MV-4-11 (cell line): ENCODE measurements at places on chromosomes 1 and 21.

DNA sequence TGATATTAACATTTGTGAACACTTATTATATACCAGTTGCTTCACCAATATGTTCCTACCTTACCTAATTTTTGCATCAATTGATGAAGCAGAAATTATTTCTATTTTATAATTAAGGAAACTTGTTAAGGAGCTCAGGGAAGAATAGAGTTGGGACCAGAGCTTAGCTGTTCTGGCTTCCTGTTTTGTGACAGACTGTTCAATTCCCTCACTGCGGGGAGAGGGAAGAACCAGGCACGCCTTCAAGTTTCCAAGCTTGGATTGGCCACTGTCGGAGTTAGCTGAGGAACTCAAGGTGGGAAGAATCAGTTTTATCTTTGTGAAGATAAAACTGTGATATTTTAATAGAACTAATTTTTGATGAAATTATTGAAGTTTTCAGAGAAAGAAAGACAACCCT is 142.3 kb upstream of the LMO4 start:
- DNase-seq = no peak

- DNase-seq = no peak
Observed at GRCh38 chr1:80305466-80305865, 1298.9 kb upstream of the ADGRL4 start.

GRCh38 chr1:14363707-14364413 is 234.6 kb upstream of the KAZN start:
- DNase-seq = no peak

GRCh38 chr1:229759037-229759435 is 133.0 kb downstream of the URB2 start:
- DNase-seq = no peak

- no peak for DNase-seq
Observed at GRCh38 chr1:51410568-51411460, 80.5 kb upstream of the TTC39A start.

DNA sequence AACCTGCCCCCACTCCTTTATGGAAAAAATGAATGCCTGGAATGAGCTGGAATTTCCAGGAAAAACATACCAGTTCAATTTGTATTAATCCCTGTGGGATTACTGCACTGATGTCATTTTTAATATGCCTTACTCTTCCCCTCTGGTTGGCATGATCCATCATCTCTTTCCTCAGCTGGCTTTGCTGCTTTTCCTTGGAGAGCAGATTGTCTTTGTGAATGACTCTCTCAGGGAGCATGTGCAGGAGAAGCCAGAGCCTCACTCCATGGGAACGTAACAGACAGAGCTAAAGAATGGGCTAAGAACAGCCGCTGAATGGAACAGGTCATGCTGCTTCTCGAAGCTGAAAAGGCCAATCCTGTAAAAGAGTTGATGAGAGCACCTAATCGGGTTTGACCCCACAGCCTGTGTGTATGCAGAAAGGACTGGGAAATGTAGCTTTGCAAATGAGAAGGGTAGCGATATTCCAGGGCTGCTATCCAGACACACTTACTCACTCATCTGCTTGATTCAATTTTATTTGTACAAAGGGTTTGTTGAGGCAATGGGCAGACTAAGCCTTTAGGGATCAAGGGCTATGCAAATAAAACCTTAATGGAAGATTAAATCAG is 20.7 kb downstream of the PHC2 start:
- no peak for DNase-seq

DNA sequence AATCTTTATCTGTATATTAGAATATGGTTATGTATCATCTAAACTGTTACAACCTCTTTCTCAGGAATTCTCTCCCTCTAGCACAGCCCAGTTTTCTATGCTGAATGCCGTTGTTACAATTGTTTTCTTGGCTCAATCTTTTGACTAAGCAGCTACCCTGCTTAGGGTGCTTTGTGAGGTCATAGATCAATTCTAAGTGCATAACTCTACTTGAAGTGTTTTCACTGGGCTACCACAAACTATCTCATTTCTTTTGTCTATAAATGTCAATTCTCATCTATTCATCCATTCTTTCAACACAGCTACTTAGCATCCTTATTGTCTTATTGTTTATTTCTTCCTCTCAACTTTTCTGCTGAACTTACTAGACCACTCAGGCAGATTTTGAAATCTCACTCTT is 77.1 kb downstream of the CEP350 start:
- no peak for DNase-seq

GRCh38 chr1:155396874-155397476 is 76.3 kb downstream of the RUSC1 start:
- no peak for DNase-seq

- no peak for DNase-seq
Observed at GRCh38 chr1:61922950-61923480, 180.7 kb downstream of the PATJ start.

- no peak for DNase-seq
Observed at GRCh38 chr1:97845805-97846204, 75.0 kb downstream of the DPYD start.

DNA sequence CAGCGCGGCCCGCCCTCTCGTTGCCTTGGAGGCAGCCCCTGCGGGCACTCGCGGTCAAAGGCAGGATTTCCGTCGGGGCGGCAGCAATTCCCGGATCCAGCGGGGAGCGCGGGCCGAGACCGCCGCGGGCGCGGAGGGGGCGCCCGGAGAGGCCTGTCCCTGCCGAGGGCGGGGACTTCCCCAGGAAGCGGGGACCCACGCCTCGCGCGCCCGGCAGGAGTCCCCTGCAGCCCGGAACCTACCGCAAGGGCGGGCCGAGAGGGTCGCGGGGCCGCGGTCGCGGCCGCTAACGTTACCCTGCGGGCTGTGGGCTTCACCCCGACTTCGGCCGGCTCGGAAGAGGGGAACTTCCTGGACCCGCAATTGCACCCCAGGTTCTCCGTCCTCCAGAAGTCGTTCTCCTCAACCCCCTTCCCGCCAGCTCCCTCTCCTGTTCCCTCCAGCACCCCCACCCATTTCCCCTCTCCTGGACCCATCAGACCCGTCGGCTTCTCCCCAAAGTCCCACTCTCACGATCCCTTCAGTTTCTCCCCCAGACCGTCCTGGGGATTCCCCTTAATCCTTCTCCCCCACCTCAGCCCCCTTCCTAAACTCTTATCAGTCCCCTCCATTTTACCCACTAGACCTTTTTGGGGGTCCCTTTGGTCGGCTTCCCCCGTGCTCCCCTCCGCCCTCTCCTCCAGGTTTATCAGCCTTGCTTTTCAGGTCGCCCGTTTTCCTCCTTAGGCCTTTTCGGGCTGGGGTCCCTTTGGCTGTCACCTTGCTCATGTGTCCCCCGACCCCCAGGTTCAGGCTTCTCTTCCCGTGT is 604 bp downstream of the FGR start:
- peak; percentile 23 for DNase-seq

- no peak for DNase-seq
Observed at GRCh38 chr1:115790846-115791245, 22.3 kb upstream of the CASQ2 start.

DNA sequence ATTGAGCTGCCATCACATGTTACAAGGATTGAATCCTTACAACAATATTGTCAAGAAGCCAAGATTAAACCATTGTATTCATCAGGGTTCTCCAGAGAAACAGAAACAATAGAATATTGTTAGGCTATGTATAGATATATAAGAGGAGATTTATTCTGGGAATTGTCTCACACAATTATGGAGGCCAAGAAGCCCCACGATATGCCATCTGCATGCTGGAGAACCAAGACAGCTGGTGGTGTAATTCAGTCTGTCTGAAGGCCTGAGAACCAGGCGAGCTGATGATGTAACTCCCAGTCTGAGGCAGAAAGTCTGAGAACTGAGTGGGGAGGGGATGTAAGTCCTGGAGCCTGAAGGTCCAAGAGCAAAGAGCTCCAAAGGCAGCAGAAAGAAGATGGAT is 14.5 kb upstream of the TTF2 start:
- DNase-seq = peak; percentile 27

DNA sequence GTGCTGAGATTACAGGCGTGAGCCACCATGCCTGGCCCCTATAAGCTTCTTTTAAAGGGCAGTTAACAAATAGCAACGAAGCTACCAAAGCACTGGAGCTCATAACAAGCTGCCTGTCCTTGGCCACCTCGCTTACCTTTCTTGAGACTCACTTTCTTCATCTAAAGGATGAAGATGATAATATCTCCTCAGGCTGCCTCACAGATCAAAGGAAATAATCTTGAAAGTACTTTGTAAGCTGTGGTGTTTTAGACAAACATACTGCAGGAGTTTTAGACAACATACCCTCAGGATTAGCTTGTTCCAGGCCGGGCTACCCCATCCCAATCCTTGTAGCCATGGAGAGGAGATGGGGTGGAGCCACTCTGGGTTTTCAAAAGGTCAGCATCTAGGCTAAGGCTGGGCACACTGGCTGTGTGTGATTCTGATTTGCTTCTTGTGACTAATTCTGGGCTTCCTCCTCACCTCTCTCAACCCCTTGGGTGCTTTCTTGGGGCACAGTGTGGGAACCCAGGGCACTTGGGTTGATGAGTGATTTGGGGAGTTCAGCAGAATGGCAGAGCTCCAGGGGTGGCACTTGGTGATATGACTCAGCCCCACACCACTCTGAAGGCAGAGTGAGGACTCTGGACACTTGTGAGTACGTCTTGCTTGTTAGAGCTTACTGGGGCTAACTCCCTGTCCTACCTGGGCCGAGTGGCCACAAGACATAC is 5.2 kb downstream of the GPR25 start:
- no peak for DNase-seq

DNA sequence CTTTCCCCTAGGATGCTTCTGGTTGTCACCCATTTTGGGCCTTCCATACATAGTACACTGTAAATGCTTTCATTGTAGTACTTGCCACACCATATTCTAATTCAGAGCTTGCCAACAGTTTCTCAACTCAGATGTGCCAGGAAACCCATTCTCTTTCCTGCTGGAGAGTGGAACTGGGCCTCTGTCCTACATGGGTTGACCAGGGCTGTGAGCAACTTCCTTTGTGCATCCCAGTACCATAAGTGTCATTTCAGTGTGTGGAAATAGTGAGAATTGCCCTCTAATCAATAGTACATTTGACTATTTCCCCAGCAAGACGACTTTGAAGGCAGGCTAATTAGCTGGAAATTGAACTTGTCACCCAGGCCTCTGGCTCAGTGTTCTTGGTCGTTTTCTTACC is 74.8 kb downstream of the MTR start:
- peak; percentile 42 for DNase-seq

DNA sequence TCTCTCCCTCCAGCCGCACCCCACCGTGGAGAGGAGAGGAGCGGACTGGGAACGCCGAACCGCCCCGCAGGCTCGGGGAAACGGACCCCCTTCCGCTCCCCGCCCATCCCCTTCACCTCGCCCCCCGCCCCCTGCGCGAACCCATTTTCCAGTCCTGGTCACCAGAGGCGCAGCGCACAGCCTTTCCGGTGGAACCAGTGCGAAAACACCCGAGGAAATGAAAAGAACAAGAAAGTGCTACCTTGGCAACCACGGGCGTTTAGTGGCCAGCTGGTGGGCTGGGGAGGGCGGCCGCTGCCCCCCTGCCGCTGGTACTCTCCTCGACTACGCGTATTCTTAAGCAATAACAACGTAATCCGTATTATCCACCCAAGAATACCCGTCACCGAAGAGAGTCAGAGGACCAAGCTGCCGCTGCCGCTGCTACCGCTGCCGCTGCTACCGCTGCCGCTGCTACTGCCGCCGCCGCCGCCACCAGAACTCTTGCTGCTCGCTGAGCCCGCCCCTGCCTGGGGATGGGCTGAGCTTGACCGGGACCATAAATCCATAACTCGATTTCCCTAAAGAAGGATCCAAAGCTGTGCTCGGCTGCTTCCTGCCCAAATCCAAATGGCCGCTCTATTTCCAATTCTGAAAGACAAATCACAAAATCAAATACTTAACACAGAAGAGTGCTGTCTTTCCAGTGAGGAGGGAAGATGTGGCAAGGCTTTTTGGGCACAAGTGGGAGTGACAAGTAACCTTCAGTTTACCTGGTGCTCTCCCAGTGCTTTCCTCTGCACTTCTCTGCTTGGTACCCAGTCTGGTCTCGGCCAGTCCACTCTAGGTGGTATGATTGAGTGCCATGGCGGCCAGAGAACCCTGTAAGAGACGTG is 125.2 kb upstream of the DPYD start:
- no peak for DNase-seq
